GM12892 (cell line): ENCODE measurements at places on chromosomes 3 and 15.

- DNase-seq: no peak
These were observed 9.2 kb downstream of the ASB14 start for GRCh38 chr3:57283334-57283733.

- DNase-seq: no peak
These were observed 720.9 kb downstream of the DIPK2A start for GRCh38 chr3:144692488-144692887.

DNA sequence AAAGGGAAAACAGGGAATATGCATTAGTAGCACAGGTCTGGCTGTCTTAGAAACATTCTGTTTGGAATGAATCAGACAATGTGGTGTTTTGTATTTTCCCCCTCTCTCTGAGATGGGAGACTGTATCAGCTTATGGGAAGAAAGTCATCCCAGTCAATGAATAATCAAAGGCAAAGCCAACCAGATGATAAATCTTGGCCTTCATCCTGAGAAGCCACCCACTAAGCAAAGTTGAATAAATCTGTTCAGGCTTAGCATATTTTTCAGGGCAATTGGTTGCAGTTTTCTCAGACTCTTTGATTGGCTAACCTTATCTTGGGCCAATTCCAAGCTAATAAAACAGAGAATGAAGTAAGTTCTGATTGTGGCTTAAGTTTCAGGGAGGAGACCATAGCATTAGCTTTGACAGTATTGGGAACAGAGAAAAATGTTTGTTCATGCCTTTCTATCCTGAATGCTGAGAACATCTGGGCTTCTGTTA, 63.6 kb upstream of the ARL8B start:
- no peak for DNase-seq

DNA sequence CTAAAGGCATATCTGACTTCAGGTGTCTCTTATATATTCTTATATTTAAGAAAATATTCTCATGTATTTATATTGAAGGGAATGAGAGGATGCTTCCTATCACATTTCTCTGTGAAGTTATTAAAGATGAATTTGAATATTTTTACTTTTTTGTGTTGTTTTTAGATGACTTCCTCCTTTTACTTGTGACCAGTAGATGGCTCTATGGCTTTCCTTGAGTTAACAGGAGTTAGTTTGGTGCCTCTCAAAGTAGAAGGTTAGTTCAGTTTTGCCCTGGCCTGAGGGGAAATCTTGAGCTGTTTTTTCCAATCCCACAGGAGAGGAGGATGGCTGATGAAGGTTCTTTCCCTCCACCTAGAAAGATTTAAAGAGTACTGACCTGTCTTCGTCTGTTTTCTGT, 80.7 kb downstream of the SQOR start:
- no peak for DNase-seq

DNA sequence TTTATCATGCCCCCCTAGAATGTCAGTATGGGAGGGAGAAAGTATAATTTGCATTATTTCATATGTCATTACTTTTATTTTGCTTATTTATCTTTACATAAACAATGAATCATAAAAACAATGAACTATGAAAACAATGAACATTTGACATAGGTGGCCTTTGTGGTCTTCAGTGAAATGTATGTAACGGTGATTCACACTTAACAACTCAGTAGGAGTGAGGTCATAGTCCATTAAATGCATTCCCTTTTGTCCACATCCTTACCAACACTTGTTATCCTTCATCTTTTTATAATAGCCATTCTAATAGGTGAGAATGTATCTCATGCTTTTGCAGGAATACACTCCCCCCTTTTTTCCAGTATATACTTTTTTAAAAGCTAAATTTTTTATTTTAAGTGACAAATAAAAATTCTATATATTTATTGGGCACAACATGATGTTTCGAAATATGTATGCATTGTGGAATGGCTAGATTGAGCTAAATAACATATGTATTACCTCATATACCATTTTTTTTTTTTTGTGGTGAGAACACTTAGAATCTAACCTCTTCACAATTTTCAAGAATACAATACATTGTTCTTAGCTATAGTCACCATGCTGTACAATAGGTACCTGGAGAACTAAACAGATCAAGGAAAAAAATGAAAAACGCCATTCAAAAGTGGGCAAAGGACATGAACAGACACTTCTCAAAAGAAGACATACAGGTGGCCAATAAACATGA, 189.5 kb downstream of the WDR72 start:
- no peak for DNase-seq

DNA sequence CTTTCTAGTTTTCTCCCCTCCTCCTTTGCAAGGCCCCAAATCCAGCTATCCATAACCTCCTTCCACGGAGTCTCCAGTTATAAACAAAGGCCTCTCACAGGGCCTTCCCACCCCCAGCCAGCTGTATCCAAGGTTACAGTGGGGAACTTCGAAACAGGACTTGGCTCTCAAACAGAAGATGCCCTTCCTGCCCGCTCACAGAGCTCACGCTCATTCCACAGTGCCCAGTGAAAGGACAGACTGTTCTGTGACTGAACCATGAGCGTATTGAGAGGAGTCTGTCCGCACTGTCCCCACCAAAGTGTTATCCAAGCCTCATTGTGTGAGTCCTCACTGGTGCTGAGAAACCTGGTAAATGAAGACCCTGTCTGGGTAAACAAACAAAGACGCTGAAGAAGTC, 35.4 kb downstream of the ARHGAP31 start:
- DNase-seq: no peak

DNA sequence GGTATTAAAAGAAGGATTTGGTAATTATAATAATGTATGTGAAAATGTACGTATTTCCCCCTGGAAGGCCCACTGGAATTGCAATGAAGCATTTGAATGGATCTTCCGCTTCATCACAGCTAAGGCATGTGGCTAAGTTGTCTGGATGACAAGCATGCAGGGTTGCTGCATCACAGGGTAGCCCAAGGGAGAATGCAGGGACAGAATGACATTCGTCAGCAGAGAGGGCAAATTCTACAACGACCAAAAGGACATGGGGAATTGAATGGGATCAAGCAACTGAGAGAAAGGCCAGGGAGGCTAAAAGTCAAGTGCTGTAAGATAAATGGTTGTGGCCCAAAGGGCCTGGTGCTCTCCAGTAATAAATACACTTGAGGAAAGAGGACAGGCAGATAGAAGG, 95.4 kb downstream of the ISL2 start:
- no peak for DNase-seq

- DNase-seq: no peak
These were observed 14.1 kb downstream of the SLCO3A1 start for GRCh38 chr15:91867581-91868026.

DNA sequence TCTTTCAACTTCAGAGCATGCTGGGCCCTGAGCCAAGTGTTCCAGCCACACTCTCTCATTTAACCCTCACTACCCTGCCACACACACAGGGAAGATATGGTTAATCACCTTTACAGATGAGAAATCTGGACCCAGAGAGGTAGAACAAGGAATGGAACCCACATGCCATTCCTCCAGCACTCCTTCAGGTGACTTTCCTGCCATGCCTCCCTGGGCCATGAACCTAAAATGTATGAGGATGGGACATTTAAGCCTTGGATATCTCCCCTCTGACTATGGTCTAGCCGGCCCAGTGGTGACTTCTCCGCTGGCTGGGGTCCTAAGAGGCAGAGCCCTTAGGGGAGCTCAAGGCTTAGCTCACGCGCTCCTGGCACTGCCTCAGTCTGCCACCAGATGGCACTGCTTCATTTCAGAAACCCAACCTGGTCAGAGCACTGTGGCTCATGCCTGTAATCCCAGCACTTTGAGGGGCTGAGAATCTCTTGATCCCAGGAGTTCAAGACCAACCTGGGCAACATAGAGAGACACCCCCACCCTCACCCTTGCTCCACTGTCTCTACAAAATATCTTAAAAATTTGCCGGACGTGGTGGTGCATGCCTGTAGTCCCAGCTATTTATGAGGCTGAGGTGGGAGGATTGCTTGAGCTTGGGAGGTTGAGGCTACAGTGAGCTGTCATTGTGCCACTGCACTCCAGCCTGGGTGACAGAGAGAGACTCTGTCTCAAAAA, 2.2 kb upstream of the DCAF1 start:
- peak; percentile 42 for DNase-seq

DNA sequence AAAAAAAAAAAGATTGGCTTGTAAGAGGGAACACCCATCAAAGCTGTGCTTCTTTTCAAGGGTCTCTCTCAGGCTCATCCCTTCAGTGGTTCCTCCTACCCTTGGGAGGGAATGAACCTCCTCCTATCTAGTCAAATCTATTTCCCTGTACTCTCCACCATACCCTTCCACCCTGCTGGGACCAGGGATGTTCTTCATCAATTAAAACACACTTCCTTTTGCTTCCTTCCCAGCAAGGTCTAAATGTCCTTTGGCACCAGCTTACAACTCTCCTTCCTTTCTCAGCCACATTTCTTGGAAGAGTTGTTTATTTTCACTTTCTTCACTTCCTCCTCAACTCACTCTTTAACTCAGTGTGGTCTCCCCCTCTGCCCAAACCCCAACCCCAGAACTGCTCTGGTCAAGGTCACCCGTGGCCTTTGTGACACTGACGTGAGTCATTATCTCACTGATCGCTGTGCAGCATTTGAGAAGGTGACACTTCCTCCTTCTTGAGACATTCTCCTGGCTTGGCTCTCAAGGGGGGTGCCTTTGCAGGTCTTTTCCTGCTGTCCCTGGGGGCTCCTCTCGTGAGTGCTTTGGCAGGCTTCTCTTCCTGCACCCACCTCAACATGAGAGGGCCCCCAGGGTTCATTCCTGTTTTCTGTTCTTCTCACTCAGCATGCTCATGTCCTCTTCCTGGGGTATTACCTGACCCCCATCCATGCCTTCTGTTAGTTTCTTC, 210.5 kb upstream of the TLE3 start:
- no peak for DNase-seq

GRCh38 chr3:53999725-54000124, 108.1 kb upstream of the SELENOK start:
- DNase-seq: no peak

- no peak for DNase-seq
These were observed 13.9 kb upstream of the ZBBX start for GRCh38 chr3:167394003-167394402.

DNA sequence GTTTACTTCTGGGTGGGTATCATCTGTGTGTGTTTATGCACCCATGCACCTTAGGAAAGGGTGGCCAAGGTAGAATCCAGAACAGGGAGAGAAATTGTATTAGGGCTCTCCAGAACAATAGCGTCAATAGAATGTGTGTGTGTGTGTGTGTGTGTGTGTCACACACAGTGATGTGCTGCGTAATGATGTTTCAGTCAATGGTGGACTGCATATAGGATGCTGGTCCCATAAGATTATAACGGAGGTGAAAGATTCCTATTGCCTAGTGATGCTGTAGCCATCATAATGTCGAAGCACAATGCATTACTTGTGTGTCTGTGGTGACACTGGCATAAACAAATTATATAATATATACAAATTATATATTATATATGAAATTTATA, 69.3 kb upstream of the PRR23C start:
- DNase-seq: no peak

GRCh38 chr3:183213415-183214276, 39.4 kb upstream of the B3GNT5 start:
- DNase-seq: no peak

DNA sequence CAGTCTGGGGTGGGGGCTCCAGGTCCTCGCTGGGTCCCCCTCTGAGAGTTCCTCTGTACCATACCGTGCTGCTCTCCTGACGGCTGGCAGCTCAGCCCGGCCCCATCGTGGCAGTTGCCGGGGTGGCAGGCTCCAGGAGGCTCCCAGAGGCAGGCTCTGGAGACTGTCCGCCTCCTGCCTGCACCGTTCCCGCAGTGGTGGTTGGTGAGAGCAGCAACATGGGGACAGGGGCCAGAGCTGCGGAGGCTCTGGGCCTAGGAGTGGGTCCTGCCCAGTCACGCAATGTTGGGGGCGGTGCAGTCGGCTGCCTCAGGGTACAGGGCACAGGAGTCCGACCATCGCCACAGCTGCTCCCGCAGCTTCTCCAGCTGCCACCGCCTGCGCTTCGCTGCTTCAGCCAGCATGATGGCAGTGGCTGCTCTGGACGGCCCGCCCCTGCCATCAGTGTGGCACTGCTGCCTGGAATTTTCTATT, 492.7 kb downstream of the AGBL1 start:
- no peak for DNase-seq

GRCh38 chr3:133754455-133754854, 8.3 kb downstream of the TF start:
- DNase-seq: no peak

- no peak for DNase-seq
These were observed 20.1 kb downstream of the ZDHHC3 start for GRCh38 chr3:44955917-44956316.

DNA sequence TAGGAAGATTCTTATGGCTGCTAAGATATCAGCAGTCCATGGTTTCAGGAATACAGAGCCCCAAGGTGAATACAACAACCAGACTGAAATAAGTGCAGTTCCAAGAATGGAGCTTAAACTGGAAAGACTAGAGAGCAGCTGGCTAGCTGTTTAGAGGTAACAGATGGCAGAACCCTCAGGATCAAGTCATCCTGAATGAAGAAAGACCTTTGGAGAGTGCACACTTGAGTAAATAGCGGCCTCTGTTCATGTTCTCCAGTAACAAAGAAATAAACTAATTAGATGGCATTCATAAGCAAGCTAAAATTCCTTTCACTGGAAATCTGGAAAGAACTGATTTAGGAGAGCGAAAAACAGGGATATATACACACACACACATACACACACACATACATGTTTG, 968.4 kb downstream of the FHIT start:
- DNase-seq: no peak

DNA sequence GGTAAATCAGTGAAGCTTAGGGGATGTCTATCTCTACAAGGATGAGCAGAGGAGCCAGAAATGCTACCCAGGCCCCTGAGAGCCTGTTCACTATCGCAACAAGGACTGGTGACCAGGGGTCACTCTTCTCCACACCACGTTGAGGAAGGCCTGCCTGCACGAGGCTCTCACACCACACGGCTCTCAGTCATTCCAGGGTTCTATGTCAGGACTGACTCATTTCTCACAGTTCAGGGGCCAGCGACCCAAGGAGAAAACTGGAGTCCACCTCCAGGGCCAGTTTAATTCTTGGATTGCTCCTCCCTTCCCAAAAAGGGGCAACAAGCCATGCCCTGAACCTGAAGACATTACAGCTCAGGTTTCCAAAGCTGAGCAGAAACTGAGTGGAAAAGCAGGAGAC, 33.9 kb downstream of the ANP32A start:
- no peak for DNase-seq

GRCh38 chr3:69197922-69198530, 75.6 kb upstream of the LMOD3 start:
- no peak for DNase-seq
